ENCODE measurements at places on chromosomes 1 and 21.

DNA sequence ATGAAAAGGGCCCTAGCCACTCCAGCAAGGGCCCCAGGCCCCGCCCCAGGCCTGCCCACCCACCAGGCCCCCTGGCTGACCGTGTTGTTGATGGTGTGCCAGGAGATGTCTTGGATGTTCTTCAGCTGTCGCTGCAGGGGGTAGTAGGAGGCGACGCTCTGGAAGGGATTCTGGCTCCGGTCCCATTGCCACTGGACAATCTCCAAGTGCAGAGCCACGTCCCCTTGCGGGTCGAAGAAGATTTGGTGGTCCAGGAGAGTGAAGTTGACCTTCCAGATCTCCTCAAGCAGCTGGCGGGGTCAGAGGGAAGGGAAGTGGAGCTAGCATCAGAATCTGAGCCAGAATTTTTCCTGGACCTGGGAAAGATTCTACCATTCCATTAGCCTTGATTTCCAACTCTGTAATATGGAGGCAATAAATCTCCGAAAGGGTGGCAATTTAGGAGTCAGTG is 10.2 kb downstream of the TAS1R2 start:
- DNase-seq = no peak

DNA sequence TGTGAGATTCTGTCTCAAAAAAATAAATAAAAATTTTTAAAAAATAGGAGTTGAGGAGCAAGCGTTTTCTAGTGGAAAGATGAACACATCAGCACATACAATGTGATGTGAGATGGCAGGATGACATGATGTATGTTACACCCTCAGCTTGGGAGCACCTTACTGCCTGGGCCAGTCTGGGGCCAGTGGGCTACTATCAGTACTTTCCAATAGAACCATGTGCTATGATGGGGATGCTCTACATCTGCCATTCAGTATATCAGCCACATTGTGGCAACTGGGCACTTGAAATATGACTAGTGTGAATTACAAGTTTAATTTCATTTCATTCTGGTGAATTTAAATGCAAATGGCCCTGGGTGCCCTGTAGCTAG is 156.0 kb downstream of the PGBD5 start:
- no peak for DNase-seq

GRCh38 chr1:26839339-26839722 is 12.8 kb downstream of the ZDHHC18 start:
- no peak for DNase-seq

GRCh38 chr1:200238311-200238710 is 171.5 kb downstream of the ZNF281 start:
- DNase-seq = no peak

DNA sequence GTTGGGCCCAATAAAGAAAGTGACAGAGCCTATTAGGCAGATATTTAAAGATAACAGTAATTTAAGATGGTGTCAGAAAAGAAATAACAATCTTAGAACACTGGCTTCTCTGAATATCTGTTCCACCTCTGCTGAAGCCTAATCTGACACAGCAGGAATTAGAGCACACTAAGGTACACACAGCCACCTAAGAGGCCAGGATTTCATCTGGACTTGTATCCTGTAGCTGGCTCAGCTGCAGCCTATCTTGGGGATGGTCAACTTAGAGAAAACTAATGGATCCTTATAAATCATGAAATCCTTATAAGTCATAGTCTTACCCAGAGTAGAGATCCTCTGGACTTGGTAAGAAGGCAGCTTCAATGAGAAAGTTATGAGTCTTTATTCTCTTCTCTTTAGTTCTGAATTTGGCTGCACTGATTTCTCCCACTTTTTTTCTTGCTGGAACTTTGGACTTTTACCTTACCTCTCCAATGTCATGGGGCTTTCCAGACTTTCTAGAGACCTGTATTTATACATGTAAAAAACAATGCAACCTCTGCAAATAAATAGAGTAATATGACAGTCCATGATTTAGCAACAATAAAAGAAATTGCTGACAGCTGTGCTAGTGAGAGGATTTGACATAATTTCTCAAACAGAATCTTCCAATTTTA is at the start of gene GBP7:
Gene GBP7, minus strand, starts transcription at position 403 of the 656 bp plus-strand sequence. CDS start 4,068 bp downstream, outside the sequence.
- no peak for DNase-seq

DNA sequence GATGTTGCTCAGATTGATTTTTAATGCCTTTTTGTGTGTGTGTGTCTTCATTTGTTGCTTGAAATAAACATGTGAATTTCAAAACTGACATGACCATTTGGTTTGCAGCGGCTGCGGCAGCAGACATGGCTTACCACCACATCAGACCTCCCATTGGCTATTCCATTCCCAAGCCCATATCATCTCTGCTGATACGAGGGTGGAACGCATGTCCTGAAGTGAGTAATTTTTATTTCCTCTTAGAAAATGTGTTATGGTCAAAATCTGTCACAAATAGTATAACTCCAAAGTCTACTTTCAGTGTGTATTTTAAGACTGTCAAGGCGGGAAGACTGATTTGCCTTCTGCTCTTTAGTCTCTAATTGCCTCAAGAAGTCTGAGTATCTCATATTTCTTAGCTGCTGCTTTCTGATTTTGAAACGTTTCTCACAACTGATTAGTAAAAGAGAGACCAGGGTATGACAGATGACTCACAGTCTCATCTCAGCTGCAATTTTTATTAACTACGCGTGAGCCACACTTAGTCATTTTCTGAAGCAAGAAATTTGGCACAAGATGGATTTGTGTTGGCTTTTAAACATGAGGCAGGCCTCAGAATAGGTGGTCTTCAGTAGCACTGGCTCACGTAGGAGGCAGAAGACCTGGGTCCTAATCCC is 49.0 kb downstream of the LRRC53 start:
- DNase-seq = no peak

- DNase-seq = no peak
Observed at GRCh38 chr1:113949007-113949406, 19.9 kb downstream of the HIPK1 start.

- DNase-seq = no peak
Observed at GRCh38 chr1:201537028-201537427, 1.9 kb upstream of the NAV1 start.

DNA sequence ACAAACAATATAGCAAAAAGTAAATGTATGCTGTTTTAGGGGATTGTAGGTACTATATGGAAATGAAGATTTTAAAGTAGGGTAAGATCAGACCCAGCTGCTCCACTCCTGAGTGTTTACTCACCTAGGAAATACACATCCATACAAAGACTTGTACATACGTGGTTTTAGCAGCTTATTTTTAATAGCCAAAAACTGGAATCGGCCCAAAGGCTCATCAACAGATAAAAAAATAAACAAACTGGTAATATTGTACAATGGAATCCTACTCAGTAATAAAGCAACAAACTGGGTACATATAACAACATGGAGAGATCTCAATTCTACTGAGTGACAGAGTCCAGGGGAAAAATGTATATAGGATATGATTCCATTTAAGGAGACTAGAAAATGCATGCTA is 179.2 kb upstream of the TMEM51 start:
- no peak for DNase-seq

DNA sequence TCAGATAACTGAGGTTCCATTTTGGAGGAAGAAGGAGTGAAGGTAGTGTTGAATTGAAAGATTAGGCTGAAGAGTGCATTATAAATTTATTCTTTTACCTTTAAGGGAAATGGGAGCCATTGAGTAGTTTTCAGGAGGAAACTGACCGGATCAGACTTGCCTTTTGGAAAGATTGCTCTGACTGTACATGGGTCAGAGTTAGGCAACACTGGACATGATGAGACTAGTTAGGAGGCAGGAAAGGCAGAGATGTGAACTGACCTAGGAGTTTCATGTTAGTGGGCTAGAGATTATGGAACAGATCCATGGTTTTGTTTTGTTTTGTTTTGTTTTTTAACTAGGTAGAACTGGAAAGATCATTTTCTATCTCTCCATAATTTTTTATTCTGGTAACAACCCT is 78.2 kb downstream of the SNX7 start:
- DNase-seq = no peak

GRCh38 chr1:203186446-203187303 is at the start of gene CHI3L1:
TSS of gene CHI3L1 (minus strand) at chr1:203186704. CDS start at chr1:203186623, 81 bp downstream.
- DNase-seq = no peak

DNA sequence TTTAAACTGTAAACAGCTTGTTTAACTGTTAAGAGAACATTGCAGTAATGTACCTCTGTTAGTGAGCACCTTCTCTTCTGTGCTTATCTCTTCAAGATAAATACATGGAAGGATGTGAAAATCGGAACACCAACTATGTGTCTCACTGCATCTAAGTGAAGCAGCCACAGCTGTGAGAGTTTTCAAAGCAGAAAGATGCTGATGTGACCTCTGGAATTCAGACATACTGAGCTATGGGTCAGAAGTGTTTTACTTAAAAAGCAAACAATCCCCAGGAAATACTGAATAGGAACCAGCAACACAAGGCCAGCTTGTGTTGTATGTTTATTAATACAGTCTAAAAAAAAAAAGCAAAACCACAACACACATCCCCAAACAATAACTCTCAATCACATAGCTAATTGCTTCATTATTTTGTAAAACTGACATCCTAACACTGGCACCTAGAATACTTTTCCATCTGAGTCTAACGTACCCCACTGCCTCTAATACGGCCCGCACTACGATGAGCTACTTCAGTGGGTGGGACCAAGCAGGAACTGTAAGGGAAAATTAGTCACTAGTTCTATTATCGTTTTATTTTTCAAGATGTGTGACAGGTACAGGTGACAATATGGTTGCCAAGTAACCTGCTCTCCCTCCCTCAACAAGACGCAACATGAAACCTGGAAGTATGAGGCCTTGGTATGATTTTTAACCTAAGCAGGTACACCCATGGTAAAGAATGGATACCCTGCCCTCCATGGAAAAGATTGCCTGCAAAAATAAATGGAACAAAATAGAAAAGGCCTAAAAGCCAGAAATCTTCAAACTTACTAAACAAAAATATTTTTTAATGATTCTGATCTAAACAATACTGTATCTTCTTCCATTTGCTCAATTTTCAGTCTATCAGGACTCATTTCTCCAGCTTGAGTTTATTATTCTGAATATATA is 13.9 kb downstream of the ERRFI1 start:
- no peak for DNase-seq

GRCh38 chr1:94322696-94323095 is 85.3 kb upstream of the ARHGAP29 start:
- peak; percentile 10 for DNase-seq

DNA sequence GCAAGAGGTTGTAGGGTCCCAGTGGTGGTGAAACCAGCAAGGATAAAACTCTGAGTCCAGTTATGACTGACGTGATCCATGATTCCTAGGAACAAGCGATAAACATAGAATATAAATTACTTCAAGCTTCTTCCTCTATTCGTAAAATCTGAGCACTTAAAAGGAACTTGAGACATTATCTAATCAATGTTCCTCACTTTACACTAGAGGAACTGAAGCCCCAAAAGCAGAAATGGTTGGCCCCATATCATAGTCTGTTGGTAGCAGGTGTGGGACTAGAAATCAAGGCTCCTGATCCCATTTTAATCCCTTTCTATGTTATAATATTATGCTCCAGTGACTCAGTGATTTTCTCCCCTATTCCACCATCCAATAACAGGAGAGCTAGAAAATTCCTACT is 21.9 kb upstream of the MNDA start:
- no peak for DNase-seq

DNA sequence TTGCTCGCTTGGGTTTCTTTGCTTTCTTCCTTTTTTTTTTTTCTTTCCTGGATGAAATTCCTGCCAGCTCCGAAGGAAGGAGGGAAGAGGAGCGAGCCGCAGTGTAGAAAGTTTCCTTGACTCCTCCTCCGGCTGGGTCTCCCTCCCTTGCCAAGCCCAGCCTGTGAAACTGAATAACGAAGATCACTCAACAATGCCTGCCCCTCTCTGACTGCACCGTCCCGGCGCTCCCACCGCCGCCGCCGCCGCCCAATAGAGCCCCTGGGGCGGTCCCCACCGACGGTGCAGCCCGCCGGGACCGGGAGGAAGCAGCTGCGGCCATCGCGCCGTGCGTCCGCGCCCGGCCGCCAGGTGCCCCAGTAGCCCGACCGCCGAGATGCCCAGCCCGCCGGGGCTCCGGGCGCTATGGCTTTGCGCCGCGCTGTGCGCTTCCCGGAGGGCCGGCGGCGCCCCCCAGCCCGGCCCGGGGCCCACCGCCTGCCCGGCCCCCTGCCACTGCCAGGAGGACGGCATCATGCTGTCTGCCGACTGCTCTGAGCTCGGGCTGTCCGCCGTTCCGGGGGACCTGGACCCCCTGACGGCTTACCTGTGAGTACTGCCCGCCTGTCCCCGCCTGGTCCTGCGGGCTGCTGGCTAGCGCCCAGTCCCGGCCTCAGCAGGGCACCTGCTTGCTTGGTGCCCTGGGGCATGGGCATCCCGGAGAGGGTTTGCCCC is at the start of gene LGR6:
Gene LGR6, plus strand, starts transcription at position 186 of the 714 bp plus-strand sequence. Its CDS starts 191 bp downstream, at position 377.
- no peak for DNase-seq

DNA sequence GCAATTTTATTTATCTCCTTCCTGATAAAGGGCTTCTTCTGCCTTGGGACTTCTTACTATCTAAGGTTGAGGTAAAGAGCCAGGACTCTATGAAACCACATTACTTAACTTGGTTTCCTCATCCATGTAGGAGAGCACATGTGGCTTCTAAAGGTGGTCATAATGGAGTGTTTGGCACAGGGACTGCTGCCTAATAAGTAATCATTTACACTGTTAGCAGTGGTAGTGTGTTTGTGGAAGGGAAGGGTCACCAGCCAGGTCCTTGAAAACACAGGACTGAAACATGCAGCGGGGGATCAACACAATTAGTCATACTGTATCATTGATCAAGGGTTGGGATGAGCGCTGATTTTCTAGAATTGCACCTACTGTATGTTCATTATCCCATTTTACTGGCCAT is 59.6 kb downstream of the UCK2 start:
- no peak for DNase-seq

- no peak for DNase-seq
Observed at GRCh38 chr1:162161916-162162550, 92.5 kb downstream of the NOS1AP start.

DNA sequence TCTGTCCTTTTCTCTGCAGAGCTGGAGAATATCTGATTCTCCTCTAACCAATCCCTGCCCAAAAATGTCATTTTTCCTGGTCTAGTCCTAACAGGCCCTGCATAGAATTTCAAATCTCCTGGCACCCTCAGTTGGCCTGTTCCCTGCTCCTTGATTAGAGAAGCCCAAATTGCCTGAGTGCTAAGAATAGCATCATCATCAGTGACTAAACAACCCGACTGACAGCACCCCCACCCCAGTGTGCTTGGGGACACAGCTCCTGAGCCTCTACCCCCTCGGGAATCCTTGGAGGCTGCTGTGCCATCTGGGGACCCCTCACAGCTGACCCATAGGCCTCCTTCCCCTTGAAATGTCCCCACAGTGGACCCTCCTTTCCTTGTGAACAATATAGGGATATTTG is 94.4 kb downstream of the DDX20 start:
- DNase-seq = no peak

All from SW 1271 (cell line).